Stimulated activated CD4-positive, alpha-beta T cell treated with anti-CD3 and anti-CD28 coated beads, TNF-alpha, amount 100 ng/mL, for 48 hours (primary cell): ENCODE measurements at places on chromosomes 1 and 21.

DNA sequence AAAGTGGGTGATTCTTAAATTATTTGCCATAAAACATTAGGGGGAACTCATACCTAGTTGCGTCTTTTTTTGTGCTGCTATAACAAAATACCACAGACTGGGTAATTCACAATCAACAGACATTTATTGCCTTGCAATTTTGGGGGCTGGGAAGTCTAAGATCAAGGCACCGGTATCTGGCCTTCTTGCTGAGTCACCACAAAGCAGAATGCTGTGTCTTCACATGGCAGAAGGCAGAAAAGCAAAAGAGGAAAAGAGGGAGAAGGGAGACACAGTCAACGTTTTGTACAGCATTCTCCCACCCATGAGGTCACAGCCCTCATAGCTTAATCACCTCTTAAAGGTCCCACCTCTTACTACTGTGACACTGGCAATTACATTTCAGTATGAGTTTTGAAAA is 291.0 kb downstream of the CHRM3 start:
- no peak for DNase-seq

- DNase-seq, result no peak
Observed at GRCh38 chr1:182146286-182146685, 84.8 kb upstream of the ZNF648 start.

DNA sequence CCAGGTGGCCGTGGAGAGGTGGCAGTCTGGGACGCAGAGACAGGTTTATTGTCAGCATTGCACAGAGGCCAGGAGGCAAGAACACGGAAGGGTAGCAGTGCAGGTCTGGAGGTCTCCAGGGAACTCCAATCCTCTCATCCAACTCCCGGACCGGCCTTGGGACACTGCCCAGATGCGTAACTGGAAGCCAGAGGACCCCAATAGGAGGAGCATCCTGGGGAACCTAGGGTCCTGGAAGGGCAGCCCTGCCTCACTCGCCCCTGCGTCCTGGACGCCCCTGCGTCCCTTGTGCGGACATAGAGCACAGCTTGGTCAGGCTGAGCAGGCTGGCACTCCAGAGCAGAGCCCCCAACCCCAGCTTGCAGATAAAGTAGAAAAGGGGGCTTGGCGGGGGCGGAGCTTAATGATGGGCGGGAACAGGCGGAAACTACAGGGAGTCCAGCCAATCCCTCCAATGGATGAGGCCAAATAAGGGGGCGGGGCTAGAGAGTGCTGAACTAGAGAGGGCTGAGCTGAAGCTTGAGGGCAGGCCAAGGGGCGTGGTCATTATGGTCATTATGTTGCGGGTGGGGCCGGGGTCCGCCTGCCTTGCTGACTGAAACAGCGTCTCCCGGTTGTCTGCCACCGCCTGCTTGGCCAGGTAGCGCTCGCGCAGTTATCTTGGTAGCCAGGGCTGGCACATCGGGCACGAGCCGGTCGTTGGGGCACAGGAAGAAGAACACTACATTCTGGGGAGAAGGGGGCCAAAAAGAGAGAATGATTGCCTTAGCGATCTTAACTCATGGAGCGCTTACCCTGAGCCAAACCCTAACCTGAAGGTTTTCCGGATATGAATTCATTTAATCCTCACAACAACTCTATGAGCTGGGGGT is 3.7 kb upstream of the ARHGEF19 start:
- DNase-seq, result peak; percentile 44

DNA sequence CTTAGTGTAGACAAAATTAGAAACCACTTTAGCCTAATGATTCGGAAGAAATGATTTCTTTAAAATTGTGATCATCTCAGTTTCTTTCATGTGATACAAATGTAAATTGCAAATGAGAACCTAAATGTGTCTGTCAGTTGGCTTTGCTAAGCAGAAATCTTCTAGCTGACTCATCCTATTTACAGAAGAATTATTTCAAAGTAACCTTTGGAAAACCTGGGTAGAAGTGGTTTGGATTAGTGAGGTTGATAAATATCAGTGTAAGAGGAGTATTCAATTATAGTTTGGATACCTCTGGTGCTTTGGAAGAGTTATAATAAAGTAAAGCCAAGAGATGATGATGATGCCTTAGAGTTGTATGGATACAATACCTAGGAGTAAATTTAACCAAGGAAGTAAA is 37.4 kb downstream of the CC2D1B start:
- no peak for DNase-seq

DNA sequence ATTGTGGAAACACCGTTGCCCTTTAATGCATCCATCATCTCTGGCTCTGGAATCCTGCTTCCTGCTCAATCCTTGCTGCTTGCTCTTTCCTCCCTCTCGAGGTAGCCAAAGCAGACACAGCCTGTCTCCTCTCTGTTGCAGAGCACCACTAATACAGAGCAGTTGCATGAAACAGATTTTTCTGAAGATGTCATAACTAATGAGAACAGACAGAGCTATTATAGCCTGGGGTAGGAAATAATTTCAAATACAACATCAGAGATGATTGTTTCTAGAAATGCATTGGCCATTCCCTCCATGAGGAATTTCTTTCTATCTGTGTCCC is 23.3 kb upstream of the ACBD6 start:
- DNase-seq, result no peak
